Activated T-helper 1 cell treated with anti-CD3 and anti-CD28 coated beads, Interleukin-12 subunit alpha, Interleukin-12 subunit beta, Interleukin-2, Interleukin-4 antibody, amounts not matched to agents 30 ng/mL and 10 ng/mL and 1 ng/mL, durations not matched to agents 14 hours and 24 hours and 36 hours (primary cell): ENCODE measurements at places on chromosomes 6 and 20. TPM values are rescaled to one million over a fixed set of nuclear protein-coding genes. Genes with fewer than 3 reads are reported as not detected.
A peak's percentile ranks its signal among the peaks of the same experiment; 100 is the strongest.

MUCL3 gene
- total RNA-seq: not detected in 2 replicates

NTSR1 gene
- not detected in 2 replicates for total RNA-seq

GRCh38 chr6:45540375-45540920, 162.7 kb upstream of the SUPT3H start:
- H3K4me3 ChIP-seq: no peak overlapping the region
- no peak for DNase-seq
- H3K27ac ChIP-seq: no peak overlapping the region
- H3K36me3 ChIP-seq: peaks cover 20% of the 10 kb centered on the region
- H3K4me1 ChIP-seq: peaks cover 8% of the 10 kb centered on the region

DNA sequence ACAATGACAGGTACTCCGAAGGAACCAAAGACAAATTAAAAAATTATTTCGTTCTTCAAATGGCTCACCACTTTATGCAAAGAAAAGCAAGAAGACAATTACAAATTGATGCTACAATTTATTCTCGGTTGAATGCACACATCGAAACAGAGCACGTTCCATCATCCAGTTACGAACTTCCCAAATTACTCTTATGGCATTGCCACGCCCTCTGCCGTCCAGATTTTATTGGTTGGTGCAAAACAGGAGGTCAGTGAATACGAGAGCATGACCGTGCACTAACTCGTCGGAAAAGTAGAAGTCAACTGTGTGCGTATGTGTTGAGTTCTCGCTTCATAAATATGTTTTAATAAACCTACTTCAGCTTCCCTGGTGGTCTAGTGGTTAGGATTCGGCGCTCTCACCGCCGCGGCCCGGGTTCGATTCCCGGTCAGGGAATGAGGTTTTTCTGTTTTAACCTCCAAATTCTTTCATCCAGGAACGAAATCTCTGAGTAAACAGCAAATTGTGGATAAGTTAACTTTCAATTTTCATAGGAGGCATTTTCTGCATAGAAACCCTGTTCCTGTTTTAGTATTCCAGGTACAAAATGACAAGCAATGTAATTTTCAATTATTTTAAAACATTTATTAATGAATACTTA, 23.2 kb downstream of the ZNF311 start:
- peaks cover 59% of the 10 kb centered on the region for H3K4me1 ChIP-seq
- no peaks in the 10 kb centered on the region for H3K36me3 ChIP-seq
- peak; percentile 59 for DNase-seq
- H3K4me3 ChIP-seq: peak overlapping the region; percentile 90

- no peak within 1 kb of the TSS for H3K27ac ChIP-seq
- H3K36me3 ChIP-seq: no peaks in the 10 kb centered on the region
- H3K4me1 ChIP-seq: no peaks in the 10 kb centered on the region
- H3K27me3 ChIP-seq: peaks cover 6% of the 10 kb centered on the region
- H3K4me3 ChIP-seq: no peak within 1 kb of the TSS
Measured at GRCh38 chr20:57560554-57561355, at the start of gene PCK1. TSS of gene PCK1 (plus strand) at chr20:57561110. CDS start at chr20:57561412, 302 bp downstream.

DNA sequence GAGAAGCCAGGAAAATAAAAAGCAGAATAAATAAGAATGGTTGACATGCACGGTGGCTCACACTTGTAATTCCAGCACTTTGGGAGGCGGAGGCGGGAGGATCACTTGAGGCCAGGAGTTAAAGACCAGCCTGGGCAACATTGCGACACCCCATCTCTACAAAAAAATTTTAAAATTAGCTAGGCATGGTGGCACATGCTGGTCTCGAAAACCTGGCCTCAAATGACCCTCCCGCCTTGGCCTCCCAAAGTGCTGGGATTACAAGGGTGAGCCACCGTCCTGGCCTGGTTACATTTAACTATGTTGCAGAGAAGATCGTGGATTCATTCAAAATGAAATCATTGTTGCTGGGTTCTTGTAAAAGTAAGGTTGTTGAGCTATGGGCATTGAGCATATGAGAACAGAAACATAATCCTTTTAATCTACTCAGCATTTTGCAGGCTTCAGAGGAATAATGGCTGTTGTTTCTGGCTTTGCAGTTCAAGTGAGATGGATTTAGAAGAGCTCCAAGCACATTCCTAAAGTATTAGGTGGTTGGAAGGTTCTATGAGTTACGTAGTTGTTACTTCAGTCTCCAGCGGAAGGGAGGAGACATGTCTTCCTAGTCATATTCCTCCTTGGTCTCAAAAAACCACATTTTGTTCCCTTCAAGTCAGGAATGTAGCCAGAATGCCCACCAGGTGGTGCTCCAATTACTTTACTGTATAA, 45.6 kb upstream of the RAB23 start:
- peaks cover 2% of the 10 kb centered on the region for H3K27me3 ChIP-seq
- DNase-seq: no peak
- H3K27ac ChIP-seq: no peak overlapping the region
- peaks cover 8% of the 10 kb centered on the region for H3K4me1 ChIP-seq

GRCh38 chr6:33583591-33584155, 3.6 kb upstream of the BAK1 start:
- no peaks in the 10 kb centered on the region for H3K27me3 ChIP-seq
- peak overlapping the region; percentile 63 for H3K27ac ChIP-seq
- H3K4me3 ChIP-seq: peak overlapping the region; percentile 45
- H3K4me1 ChIP-seq: peaks cover 27% of the 10 kb centered on the region
- peaks cover 3% of the 10 kb centered on the region for H3K36me3 ChIP-seq
- no peak for DNase-seq

DNA sequence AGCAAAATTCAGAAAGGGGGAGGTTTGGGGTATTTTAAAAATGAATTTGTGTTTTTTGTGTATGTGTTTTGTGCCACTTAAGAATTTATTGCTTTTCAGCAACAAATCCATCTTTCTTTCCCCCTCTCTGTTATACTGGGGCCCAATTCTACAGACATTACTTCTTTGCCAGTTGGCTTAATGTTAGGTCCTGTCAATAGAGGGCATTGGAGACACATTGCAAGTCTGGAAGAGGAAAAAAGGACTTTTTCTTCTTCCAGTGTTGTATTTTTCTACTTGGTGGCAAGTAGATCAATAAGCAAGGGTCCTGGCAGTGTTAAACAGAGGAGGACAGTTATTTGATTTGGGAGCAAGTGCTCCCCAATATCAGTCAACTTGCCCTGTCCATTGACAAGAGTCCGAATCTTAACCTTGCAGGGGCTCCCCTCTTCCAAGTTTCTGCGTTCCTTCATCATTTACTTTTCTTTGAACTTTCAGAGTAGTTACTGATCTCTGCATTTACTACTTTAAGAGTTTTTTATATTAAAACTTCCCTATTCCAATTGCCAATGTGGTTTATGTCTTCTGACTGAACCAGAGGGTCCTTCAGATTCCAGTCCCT, 23.4 kb downstream of the SCML4 start:
- H3K4me3 ChIP-seq: no peak overlapping the region
- H3K36me3 ChIP-seq: no peaks in the 10 kb centered on the region
- no peak for DNase-seq
- peaks cover 11% of the 10 kb centered on the region for H3K4me1 ChIP-seq

- no peak overlapping the region for H3K27ac ChIP-seq
- DNase-seq: no peak
- no peaks in the 10 kb centered on the region for H3K36me3 ChIP-seq
- peaks cover 9% of the 10 kb centered on the region for H3K4me1 ChIP-seq
Measured at GRCh38 chr6:161458201-161458951, 184.5 kb upstream of the AGPAT4 start.

- no peak for DNase-seq
- no peak overlapping the region for H3K4me3 ChIP-seq
- H3K36me3 ChIP-seq: no peaks in the 10 kb centered on the region
- H3K27ac ChIP-seq: no peak overlapping the region
Measured at GRCh38 chr20:40770564-40771307, 81.7 kb upstream of the MAFB start.
